ENCODE measurements at places on chromosomes 5 and 9. TPM values are rescaled to one million over a fixed set of nuclear protein-coding genes. Genes with fewer than 3 reads are reported as not detected.
A peak's percentile ranks its signal among the peaks of the same experiment; 100 is the strongest.

The SLC6A18 gene
- not detected for total RNA-seq

The TMEM267 gene
- 23.0 TPM for total RNA-seq

DNA sequence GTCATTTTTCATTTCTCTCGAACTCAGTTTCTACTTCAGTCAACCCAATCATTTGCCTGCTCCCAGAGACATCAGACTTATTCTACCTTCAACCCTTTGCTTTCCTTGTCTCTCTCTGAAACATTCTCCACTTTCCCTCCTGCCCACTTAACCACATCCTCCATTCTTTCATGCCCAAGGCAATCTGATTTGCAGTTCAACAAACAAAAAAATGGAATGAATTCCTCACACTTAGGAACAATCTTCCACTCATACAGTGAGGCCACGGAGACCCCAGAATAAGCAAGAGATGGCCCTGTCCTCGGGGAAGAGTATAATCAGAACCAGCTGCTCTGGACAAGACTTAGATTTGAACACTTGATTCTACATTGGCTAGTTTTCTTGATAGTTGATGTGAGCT, 180.5 kb downstream of the RFK start:
- DNase-seq: no peak
- no peaks in the 10 kb centered on the region for H3K36me3 ChIP-seq
- no peak overlapping the region for H3K4me3 ChIP-seq
- no peaks in the 10 kb centered on the region for H3K4me1 ChIP-seq
- H3K27ac ChIP-seq: no peak overlapping the region

The IFNA2 gene
- total RNA-seq: not detected

GRCh38 chr5:175680463-175680862, 22.6 kb downstream of the HRH2 start:
- H3K4me3 ChIP-seq: no peak overlapping the region
- no peak overlapping the region for H3K27ac ChIP-seq
- DNase-seq: no peak

GRCh38 chr9:5095795-5096194, 89.6 kb downstream of the INSL6 start:
- H3K36me3 ChIP-seq: no peaks in the 10 kb centered on the region
- no peak for DNase-seq
- H3K4me1 ChIP-seq: no peaks in the 10 kb centered on the region
- no peak overlapping the region for H3K4me3 ChIP-seq
- H3K27me3 ChIP-seq: no peaks in the 10 kb centered on the region

The NFIB gene
- total RNA-seq: 53.2 TPM

DNA sequence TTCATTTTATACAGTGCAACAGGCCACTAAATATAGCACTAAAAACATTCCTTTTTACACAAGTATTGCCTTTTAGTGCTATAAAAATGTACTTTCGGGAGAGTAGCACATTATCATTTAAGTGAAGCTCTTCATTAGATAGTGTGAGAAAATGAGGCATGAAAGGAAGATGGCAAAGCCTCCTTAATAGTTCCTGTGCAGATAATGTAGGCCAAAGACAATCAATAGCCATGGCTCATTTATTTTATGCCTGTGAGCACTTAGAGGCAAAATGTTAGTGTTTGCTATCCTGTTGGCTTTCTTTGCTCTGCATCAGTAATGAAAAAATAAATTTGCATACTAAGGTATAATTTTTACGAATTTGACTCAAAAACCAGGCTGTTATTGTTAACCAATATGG, 929.5 kb upstream of the C9orf72 start:
- no peaks in the 10 kb centered on the region for H3K27me3 ChIP-seq
- H3K4me1 ChIP-seq: no peaks in the 10 kb centered on the region
- no peak for DNase-seq
- no peak overlapping the region for H3K4me3 ChIP-seq
- no peaks in the 10 kb centered on the region for H3K36me3 ChIP-seq
- H3K27ac ChIP-seq: no peak overlapping the region

The SLC34A1 gene
- total RNA-seq: not detected

The INSL4 gene
- not detected for total RNA-seq

DNA sequence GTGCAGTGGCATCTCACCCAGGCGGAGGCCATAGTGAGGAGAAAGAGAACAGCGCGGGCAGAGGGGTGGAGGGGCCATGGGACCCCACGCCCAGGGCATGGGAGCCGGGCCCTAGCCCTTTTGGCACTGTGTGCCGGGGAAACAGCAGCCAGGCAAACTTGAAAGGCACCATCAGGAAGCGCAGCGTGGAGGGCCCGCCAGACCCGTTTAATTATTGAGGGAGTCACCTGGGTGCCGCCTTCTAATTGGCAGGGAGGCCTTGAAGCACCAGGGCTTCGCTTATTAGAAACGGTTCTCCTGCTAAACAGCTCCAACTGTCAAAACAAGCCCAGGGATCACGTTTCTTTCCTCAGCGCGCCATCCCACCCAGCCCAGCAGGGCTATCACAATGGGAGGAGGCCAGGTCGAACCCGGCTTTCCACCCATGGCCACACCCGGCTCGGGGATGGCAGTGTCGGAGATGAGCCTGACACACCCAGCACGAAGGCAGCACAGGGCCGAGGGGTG, 104.6 kb upstream of the SARDH start:
- H3K36me3 ChIP-seq: no peaks in the 10 kb centered on the region
- H3K4me1 ChIP-seq: peaks cover 11% of the 10 kb centered on the region
- no peak overlapping the region for H3K27ac ChIP-seq
- no peak for DNase-seq

The RICTOR gene
- 36.3 TPM for total RNA-seq

GRCh38 chr5:38718771-38719391, 126.9 kb upstream of the OSMR start:
- no peak overlapping the region for H3K4me3 ChIP-seq
- no peaks in the 10 kb centered on the region for H3K27me3 ChIP-seq
- DNase-seq: no peak
- H3K27ac ChIP-seq: peak overlapping the region; percentile 19
- H3K4me1 ChIP-seq: peaks cover 7% of the 10 kb centered on the region

- no peaks in the 10 kb centered on the region for H3K36me3 ChIP-seq
- H3K4me1 ChIP-seq: peaks cover 26% of the 10 kb centered on the region
These were observed 17.8 kb upstream of the DPM2 start for GRCh38 chr9:127955294-127956015.

DNA sequence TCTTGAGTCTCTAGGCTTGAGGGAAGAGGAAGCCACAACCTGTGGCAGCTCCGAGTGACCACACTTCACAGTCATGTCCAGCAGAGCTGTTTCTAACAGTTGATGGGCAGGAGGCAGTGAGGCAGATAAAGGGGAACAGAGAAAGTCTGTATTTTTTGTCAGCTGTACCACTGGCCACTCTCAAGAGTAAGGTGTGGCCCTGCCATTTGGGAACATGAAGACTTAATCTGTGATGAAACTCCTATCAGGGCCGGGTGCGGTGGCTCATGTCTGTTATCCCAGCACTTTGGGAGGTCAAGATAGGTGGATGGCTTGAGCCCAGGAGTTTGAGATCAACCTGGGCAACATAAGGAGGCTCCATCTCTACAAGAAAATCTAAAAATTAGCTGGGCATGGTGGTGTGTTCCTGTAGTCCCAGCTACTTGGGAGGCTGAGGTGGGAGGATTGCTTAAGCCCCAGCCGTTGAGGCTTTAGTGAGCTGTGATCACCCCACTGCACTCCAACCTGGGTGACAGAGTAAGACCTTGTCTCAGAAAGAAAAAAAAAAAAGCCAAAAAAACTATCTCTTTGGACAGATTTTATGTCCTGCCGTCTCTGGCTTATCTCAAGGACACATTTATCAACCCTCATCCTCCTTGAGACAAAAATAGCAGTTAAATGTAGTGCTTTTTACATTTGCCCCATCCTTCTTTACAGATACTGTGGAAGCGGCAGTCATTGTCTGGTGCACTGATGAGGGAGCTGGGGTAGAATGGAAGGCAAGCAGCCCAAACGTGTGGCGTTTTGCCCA, 11.9 kb upstream of the COL15A1 start:
- H3K27me3 ChIP-seq: no peaks in the 10 kb centered on the region
- peaks cover 4% of the 10 kb centered on the region for H3K4me1 ChIP-seq
- no peak overlapping the region for H3K4me3 ChIP-seq
- no peak for DNase-seq
- H3K36me3 ChIP-seq: no peaks in the 10 kb centered on the region
- H3K27ac ChIP-seq: no peak overlapping the region

DNA sequence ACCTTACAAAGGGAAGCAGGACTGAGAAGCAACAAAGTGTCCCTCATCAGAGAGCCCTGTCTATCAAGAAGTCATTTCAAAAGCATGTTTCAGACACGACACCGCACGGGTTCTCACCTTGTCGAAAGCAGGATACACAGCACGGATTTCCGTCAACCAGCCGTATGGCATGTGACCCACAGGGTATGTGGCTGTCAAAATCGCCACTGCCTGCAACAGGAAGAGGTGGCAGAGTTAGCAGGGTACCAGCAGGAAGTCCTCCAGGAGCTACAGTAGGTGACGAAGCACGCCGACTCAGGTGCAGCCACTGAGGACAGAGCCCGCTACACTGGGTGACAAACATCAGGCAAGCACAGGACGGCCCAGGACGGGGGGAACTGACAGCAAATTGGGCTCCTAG, 81.2 kb downstream of the OTULIN start:
- no peak overlapping the region for H3K4me3 ChIP-seq
- H3K36me3 ChIP-seq: no peaks in the 10 kb centered on the region
- no peak for DNase-seq
- H3K27me3 ChIP-seq: no peaks in the 10 kb centered on the region
- no peaks in the 10 kb centered on the region for H3K4me1 ChIP-seq

The CTXN3 gene
- not detected for total RNA-seq

All from ovary (tissue), 10 donors.